Activated CD8-positive, alpha-beta memory T cell treated with anti-CD3 and anti-CD28 coated beads, Interleukin-2, amount 50 U/mL, for 48 hours (primary cell): ENCODE measurements at places on chromosomes 6 and 20.

DNA sequence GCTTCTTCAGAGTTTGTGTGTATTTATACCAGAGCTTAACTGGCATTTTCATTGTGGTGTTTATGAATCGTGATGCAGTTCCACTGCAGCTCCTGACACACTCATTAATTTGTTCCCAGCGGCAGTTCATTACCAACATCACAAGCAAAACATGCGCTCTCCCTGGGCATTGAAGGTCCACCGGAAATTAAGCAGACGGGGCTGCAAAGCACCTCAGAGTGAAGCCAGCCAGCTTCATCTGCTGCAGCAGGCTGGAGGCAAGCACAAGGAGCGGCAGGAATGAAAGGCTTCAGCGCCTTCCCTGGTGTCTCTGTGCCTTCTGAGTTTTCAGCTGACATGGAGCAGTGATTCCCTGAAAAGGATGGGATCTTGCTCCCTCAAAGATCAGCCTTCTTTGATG lies 246.0 kb upstream of the SPTLC3 start:
- no peak for DNase-seq

DNA sequence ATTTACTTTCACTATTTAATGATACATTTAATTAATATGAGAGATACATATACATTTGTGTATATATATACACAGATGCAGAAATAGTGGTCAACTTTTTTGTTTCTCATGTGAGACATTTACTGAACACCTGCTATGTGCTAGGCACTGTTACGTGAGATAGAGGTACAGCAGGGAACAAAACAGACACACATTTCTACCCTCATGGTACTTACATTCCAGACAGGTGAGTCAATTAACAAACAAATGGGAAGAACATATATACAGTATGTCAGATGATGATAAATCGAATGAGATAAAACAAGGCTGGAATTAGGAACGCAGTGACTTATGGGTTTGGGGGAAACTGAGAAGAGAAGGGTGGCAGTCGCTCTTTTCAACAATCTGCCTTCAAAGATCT lies 5.1 kb downstream of the TFB1M start:
- no peak for DNase-seq

- peak; percentile 78 for DNase-seq
Measured at GRCh38 chr6:44268095-44268628, 2.1 kb upstream of the TMEM151B start.

DNA sequence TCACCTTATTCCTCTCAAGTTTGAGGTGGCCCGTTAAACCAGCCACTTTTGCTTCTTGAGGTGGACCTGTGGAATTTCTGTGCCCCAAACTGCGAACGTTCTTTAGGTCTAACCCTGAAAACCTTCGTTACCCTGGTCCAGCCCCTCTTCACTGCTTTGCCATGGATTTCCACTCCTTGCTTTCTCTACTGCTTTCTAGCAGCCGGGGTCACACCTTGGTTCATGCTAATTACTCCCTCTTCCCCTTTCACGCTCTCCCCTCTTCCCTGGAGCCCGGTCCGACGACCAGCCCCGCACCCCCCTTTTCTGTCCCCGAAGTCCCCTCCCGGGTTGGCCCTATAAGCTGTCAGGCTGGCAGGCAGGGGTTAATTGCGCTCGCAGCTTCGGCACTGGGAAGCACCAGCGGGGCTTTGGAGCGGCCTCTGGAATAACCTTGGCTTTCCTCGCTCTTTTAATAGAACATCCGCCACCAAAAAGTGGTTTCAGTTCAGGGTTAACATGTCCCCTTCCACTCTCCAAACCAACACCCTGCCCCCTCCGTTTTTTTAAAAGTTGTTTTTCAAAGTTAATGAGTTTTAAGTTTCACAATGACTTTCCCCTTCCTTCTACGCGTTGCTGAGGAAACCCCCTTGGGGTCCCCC lies 1.4 kb upstream of the HIVEP1 start:
- DNase-seq: peak; percentile 76

DNA sequence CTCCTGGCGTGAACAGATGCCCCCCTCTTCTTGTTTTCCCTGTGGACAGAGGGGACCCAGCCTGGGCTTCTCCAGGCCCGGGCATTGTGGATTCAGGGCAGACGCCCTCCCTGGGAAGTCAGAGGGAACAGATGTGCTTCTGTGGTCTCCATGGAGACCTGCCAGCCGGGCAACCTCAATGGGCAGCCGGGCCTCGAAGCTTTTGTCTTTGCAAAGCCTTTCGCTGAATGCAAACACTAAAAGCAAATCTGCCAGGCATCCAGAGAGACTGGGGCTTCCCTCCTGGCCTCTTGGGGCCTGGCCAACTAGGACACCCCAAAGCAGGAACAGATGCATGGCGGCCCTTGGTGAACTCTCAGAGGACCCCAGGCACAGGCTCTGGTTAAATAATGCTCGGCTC lies 370.0 kb upstream of the SULF2 start:
- DNase-seq: no peak

GRCh38 chr6:114339706-114340105 lies 3.1 kb downstream of the HS3ST5 start:
- no peak for DNase-seq

DNA sequence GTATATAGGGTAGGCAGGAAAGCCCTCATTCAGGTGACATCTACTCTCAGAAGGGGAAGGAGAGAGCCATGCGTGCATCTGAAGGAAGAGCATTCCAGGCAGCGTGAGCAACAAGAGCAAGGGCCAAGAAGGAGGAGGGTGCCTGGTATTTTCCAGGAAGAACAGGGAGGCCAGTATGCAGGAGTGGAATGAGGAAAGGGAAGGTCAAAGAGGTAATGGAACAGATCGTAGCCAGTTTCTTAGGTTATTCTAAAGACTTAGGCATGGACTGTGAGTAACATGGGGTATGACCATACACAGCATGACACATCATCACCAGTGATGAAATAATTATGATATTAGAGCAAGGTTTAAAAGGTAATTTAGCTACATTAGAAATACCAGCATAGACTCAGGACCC lies 24.1 kb downstream of the ALDH8A1 start:
- DNase-seq: no peak

DNA sequence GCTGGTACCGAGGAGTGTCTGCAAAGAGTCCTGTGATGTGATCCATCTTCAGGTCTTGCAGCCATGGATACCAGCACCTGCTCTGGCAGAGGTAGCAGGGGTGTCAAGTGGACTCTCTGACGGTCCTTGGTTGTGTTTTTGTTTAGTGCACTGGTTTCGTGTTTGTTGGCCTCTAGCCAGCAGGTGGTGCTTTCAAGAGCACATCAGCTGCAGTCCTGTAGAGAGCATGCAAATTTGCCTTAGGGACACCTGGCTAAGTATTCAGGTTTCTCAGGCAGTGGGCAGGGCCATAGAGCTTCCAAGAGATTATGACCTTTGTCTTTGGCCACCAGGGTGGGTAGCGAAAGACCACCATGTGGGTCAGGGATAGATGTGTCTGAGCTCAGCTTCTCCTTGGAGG lies 14.5 kb upstream of the RGS17 start:
- no peak for DNase-seq

GRCh38 chr6:79467716-79468115 lies 69.5 kb downstream of the LCA5 start:
- DNase-seq: no peak

DNA sequence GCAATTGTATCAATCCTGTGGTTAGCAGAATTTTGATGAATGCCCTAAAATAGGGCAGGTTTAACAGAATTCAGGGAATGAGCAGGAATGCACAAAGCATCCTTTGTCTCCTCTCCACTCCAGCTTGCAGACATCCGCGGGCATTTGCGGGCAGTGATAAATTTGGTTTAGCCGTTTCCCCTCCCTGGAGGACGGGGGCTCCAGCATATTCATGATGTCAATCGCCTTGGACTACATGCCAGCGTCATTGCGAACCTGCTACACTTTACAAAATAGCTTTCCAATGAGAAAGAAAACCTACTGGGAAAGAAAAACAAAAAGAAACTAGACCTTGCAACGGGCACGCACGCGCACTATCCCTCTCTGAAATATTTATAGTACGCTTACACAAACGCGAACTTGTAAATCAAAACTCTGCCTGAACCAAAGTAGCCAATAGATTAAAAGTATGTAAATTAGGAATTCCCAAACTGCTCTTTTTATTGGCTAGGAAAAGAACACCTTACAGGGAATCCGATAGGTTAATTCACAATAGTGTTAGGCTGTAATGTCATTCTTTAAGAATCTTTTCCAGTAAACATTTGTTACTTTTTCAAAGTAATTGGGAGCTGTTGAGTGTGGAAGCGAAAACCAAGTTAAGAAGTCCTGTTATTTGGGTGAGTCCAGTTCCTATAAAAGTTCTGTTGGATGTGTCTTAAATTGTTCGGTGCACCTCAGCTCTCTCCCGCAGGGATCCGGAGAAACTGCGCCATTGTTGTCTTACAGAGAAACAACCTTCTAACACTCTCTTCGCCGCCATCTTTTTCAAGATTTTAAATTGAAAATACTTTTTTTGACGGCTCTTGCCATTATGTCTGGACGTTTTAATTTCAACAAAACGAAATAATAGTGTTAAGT lies 136.7 kb downstream of the HFE start:
- DNase-seq: no peak

- DNase-seq: no peak
Measured at GRCh38 chr6:126127659-126128058, 141.3 kb downstream of the TRMT11 start.

- peak; percentile 84 for DNase-seq
Measured at GRCh38 chr20:17431621-17432364, 99.4 kb downstream of the BFSP1 start.
